Cardiac fibroblast (primary cell): ENCODE measurements at places on chromosomes 3 and 15.
A peak's percentile ranks its signal among the peaks of the same experiment; 100 is the strongest.

DNA sequence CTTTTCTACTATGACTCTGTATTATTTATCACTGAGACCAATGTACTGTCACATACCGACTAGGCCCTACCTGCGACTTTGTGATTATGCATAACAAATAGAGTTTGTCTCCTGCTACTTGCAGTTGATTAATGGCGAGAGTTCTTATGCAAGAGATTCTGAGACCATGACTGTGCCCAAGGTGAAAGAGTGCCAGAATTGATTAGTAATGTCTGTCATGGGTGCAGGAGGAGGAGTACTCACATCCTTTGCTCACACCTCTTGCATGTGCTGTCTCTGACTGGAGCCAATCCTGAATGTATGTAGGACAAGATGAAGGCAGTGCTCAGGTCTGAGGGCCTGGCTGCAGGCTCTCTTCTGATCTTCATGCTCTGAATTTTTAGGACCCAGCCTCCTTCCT is 260.7 kb downstream of the THSD4 start:
- no peak for DNase-seq

GRCh38 chr3:117710501-117710900 is 1000.9 kb downstream of the TUSC7 start:
- DNase-seq, result no peak

DNA sequence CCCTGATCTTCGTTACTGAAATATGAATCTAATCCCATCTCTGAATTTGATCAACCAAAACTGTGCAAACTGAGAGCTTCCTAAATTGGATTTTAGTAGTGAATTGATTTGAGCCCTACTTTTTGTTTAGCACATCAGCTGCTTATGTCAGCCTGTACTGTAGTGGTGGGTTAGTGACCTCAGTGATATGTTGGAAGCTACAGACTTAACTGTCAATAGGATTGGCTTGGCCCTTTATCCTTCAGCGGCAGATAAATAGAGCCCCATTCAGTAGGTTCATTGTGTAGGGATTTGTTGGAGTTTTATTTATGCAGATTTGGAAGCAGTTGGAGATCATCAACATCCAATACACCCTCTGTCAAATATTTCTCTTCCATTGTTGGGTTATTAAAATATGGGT is 409.7 kb downstream of the SOX2 start:
- no peak for DNase-seq

DNA sequence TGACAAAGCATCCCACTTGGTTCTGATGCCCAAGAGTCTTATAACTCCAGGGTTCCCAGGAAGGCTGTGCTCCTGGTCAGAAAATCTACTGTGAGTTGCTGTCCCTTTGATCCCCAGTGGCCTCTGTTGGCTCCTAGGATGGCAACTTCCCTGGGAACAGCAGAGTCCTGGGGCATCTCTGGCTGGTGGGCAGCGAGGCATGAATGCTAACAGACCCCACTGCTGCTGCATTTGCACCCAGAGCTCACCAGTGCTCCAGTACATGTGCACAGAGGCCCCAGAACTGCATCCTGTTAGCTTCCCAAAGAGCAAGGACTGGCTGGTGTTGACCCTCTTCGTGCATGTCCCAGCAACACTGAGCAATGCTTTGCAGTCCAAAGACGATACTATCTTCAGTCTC is 15.7 kb downstream of the CAV3 start:
- DNase-seq, result no peak

DNA sequence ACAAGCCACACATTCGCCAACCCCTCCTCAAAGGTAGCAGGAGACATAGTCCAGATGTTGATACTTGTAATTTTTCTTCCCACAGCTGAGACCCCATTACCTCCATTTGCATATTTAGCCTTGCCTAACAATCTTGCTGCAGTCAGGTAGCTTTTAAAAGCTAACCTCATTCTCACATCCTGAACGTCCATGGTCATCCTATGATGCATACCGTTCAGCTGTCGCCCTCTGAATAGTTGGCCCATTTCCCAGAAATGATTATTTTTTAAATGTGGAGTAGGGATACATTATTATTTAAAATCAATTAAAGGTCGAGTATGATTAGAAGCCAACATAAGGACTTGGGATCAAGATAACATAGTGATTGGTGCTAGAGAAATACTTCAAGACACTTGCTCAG is 165.0 kb downstream of the MEX3B start:
- no peak for DNase-seq

GRCh38 chr3:126799099-126799498 is 95.1 kb downstream of the CHCHD6 start:
- DNase-seq, result no peak

DNA sequence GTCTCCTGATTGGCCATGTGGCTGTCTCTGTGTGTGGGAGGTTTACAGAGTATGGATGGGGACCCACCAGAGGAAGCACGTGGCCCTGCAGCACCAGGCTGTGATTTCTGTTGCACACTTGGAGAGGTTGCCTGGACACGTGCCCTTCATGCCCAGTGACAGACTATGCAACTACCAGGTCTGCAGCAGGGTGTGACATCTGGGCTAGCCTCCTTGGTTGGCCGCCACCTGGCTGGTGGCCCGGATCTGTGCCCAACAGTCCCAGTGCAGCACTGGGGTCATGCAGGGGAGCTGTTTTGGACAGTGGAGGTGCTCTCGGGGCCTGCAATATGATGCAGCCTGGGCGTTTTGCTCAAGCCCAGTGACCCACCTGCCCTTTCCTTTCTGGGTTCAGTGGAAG is 212.5 kb downstream of the UBE3A start:
- DNase-seq, result no peak

- DNase-seq, result peak; percentile 25
Measured at GRCh38 chr3:17157713-17158112, 273.0 kb downstream of the PLCL2 start.

- DNase-seq, result no peak
Measured at GRCh38 chr3:48431224-48432029, 1.5 kb upstream of the PLXNB1 start.

- no peak for DNase-seq
Measured at GRCh38 chr3:123113889-123114450, 47.1 kb downstream of the PDIA5 start.

- no peak for DNase-seq
Measured at GRCh38 chr3:53547327-53547726, 52.9 kb downstream of the CACNA1D start.

- DNase-seq, result no peak
Measured at GRCh38 chr3:17799312-17799711, 56.9 kb upstream of the TBC1D5 start.

DNA sequence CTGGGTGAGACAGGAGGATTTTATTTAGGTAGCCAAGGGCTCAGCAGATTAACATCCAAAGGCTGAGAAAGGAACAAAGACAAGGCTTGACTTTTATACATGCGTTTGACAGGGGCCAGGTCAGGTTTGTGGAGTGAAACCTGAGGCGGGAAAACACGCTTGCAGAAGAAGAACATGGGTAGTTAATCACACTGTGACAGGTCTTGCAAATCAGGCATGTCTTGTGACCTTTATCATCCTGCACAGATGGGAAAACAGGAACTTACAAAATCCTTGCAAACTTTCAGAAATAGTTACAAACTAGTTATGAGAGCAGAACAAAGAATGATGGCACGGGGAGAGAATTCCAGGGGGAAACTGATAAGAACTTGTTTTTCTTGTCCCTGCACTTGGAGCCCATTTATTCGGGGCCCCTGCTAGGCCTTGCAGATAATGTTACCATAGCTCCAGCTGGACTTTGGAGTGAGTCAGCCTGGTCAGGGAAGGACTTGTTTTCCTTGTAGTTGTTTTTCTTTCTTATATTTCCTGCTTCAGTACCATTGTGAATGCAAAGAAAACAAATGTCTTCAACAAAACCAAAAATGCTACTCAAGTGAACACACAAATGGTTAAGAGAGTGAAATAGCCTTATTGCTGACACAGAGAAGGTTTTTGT is 965.9 kb upstream of the ROBO1 start:
- DNase-seq, result peak; percentile 71

DNA sequence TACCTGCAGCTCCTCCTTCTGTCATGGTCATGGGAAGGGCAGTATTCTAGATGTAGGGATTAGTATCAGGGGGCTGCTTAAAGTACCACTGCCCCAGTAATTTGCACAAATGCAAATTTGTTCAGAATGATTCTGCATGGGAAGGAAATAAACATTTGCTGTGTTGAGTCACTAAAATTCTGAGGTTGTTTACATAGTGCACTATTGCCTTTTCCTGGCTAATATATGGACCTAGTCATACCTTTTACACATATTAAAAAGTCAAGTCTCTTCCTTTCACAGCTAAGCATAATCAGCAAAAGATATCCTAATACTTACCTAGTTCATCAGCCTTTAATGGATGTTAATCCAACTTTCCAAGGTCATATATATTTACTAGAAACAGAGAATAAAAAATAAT is 746.4 kb upstream of the NR2F2 start:
- no peak for DNase-seq

GRCh38 chr3:11221818-11222415 is 50.3 kb upstream of the ATG7 start:
- DNase-seq, result no peak

DNA sequence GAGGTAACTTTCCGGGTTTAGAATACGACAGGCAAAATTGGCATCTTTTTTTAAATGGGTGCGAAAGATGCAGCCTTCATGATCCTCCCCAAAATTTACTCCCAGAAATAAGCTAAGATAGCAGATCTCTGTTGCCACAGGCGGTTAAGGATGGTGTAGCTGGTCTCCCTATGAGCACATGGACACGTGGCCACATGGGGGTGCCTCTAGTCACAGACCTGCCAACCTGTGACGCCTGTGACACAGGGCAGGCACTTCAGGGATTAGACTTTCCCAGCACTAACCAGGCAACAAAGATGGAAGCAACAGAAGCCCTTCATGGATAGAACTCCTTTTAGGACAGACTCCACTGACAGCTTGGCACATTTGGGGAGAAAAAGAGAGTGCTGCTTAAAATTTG is 320.3 kb downstream of the THSD4 start:
- DNase-seq, result no peak

DNA sequence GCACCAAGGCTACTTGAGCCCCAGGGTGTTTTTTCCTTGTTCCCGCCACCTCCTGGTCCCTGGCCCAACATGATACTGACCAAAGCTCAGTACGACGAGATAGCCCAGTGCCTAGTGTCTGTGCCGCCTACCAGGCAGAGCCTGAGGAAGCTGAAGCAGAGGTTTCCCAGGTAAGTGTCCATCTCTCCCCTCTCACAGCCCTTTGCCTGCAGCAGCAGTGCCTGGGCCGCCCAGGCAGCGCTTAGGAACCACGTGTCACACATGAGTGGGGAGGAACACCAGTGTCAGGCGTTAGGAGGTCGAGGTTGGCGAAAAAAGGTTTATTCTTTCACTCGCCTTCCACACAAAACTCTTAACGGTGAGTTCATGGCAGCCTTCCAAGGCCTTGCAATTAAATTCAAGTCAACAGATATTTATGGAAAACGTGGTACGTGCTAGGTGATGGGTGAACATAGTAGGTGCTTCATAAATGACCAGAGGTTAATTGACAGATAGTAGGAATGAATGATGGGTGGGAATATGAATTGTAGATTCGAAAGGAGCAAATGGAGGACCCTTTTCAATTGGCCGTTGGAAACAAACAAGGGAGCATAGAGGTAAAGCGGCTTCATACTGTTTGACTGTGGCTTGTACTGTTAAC is 486 bp downstream of the CDIN1 start:
- no peak for DNase-seq

DNA sequence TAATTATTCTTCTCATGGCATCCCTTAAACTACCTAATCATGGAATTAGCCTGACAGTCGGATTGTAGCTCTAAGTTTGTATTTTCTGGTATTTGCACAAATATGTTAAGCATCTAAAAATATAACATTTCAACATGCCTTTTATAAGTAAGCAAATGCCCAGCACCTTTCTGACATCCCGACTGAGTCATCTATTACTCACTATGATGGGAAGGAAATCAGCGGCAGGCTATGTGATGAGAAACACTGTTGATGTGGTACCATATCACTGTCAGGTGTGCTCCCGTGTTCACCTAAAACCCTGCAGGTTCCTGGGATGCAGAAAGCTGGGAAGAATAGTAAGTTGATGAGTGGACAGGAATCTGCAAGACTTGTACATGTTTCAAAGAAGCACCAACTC is 367.8 kb upstream of the IL12A start:
- peak; percentile 85 for DNase-seq

DNA sequence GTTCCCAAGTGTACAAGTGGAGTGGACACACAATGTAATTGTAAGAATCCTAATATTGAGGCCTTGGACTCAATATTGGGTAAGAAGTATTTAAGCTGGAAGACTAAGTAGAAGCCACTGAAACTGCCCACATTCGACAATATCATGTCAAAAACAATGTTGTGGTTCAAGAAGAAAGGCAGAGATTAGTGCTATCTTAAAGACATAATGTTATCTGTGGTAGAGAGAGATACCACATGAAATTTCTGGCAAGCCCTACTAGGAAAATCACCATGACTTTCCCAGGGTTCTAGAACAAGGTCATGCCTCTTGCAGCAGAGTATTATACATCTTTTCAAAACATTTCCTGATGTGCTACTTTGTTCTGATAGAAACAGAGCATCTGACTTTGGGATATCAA is 192.6 kb downstream of the RAP2B start:
- DNase-seq, result peak; percentile 5

- DNase-seq, result peak; percentile 19
Measured at GRCh38 chr3:61518590-61518989, 42.8 kb upstream of the PTPRG start.

GRCh38 chr3:100040451-100041225 is 73.7 kb downstream of the FILIP1L start:
- DNase-seq, result peak; percentile 83

- DNase-seq, result peak; percentile 64
Measured at GRCh38 chr3:131107637-131108433, 81.2 kb downstream of the NEK11 start.

GRCh38 chr3:51670823-51671733 is at the start of gene TEX264:
TSS of gene TEX264 (plus strand) at chr3:51671252. CDS start at chr3:51674305, 3,053 bp downstream.
- DNase-seq, result peak; percentile 70

GRCh38 chr15:83486363-83486762 is 39.2 kb downstream of the SH3GL3 start:
- DNase-seq, result no peak

DNA sequence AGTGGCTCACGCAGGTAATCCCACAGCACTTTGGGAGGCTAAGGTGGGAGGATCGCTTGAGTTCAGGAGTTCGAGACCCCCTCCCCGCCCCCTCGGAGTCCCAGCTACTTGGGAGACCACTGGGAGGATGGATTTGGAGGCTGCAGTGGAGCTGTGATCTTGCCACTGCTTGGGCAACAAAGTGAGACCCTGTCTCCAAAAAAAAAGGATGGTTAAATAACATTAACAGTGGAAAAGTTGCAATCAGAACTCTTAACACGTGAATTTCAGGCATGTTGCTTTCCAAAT is 1.4 kb upstream of the TMEM87A start:
- DNase-seq, result no peak
